ENCODE measurements at places on chromosomes 2 and 18.
A peak's percentile ranks its signal among the peaks of the same experiment; 100 is the strongest.

- DNase-seq: no peak
These were observed 224.6 kb upstream of the LRRTM4 start for GRCh38 chr2:77746780-77747179.

GRCh38 chr18:9947248-9947647 lies 33.4 kb downstream of the VAPA start:
- DNase-seq: no peak

DNA sequence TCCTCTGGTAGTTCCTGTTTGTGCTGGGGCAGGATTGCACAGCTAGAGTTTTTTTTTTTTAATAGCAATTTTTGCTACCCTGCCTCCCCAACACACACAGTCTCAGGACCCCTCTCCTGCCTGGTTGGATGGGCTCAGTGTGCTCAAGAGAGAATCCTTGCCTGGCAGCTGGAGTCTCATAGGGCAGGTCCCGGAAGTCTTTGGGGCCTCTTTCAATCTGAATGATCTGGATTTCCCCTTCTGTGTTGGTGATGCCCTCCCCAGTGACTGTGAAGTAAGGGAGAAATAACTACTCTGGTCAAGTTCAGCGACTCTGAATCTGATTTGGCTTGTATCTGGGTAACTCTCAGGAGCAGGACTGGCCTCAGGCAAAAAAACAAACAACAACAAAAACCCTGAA lies 220.6 kb upstream of the LRRTM1 start:
- no peak for DNase-seq

DNA sequence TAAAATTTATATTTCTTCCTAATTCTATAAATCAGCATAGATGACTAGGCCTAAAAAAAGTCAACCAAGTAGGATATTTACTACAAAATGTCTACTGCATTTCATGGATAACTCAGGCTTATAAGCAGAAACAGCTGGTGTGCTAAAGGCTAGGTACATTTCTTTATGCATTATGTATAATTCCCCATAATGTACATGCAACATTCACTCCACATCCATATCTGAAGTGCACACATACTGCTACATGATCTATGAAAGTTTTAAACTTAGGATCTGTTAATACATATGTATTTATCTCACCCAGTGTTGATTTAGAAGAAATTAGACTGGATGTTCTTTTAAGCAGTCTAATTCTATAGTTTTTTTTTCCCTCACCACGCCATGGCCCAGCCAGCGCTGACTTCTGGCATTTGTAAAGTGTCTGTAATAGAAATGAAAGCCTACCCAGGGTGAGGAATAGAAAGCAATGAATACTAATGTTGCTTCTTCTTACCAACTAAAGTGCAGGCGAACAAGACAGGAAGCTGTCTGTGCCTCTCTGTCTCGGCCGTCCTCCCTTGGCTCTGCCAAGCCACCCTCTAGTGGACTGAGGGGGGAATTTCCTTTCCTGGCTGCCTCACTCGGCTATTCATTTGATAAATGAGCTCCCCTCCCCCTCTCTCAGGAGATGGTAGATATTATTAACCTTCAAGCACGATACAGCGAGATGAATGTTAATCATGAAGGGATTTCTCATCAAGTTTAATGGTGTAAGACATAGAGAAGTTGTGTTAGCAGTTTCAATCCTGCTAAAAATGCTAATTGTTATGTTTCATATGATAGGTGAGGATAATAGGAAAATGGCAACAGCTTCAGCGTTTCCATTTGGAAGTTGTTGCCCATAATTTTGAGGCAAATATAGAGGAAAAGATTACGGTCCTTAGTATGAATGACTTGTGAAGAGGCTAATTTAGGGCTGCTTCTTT lies 384.5 kb downstream of the MTX2 start:
- peak; percentile 59 for DNase-seq

DNA sequence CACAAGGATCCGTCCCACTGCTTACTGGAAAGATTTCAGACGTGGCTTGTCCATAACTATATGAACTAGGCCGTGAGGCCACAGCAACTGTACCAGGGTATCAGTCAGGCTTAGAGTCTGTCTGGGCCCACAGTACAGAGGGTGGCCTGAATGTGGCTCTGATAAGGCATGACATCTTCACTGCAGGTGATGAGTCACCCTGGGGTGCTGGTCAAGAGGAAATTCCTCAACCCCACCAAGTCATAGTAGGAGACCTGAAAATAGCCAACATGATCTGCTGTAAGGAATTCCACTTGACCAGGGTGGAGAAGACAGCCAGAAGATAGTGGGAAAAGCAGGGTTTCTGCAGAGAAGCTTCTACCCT lies 107.7 kb downstream of the INHBB start:
- DNase-seq: no peak

GRCh38 chr2:112602917-112603316 lies 18.5 kb downstream of the CHCHD5 start:
- no peak for DNase-seq

GRCh38 chr2:197998702-197999101 lies 194.3 kb downstream of the PLCL1 start:
- DNase-seq: no peak

DNA sequence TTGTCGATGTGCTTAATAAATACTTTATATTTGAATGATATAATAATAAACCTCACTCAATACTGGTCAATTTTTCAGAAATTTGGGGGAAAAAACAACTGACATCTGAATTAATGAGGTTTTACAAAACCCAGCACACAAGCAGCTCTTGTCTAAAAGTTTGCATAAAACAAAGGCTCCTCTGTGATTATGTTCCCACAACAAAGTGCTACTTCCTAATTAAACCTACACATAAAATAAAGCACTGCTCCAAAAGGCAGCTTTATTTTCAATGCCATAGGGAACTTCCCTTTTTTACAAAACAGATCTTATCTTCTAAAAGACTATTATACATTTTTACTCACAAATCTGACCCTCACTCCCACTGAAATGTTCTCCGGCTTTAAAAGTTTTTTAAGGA lies 47.1 kb downstream of the LAMA1 start:
- no peak for DNase-seq

DNA sequence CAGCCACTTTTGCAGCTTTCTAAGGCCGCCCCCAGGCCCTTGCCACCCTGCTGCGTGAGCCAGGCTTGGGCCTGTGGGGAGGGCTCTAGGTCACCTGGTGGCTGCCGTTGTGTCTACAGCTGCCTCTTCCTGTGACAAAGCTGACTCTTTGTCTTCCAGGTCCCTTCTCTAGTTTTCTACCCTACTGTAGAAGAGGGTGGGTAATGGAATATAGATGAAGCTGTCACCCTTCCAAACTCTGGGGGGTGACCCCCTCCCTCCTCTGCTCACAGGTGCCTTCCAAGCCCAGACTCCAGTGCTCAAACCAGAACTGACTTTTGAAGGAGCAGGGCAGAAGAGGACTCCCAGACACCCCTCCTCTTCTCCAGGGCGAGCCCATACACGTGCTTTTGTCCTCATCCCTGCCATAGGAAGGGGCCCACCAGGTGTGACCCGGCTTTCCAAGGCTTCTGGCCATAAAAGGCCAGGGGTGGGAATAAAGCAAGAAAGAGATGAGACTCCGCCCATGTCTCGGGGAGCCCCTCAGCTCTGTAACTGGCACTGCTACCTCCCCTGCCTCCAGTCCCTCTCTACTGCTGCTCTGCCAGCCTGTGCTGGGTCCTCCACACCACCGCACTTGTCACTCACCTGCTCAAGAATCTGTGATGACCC lies 17.9 kb upstream of the SDC1 start:
- no peak for DNase-seq

- DNase-seq: no peak
These were observed 59.5 kb downstream of the TNFRSF11A start for GRCh38 chr18:62384610-62385097.

GRCh38 chr2:191895195-191895594 lies 48.3 kb upstream of the CAVIN2 start:
- DNase-seq: no peak

DNA sequence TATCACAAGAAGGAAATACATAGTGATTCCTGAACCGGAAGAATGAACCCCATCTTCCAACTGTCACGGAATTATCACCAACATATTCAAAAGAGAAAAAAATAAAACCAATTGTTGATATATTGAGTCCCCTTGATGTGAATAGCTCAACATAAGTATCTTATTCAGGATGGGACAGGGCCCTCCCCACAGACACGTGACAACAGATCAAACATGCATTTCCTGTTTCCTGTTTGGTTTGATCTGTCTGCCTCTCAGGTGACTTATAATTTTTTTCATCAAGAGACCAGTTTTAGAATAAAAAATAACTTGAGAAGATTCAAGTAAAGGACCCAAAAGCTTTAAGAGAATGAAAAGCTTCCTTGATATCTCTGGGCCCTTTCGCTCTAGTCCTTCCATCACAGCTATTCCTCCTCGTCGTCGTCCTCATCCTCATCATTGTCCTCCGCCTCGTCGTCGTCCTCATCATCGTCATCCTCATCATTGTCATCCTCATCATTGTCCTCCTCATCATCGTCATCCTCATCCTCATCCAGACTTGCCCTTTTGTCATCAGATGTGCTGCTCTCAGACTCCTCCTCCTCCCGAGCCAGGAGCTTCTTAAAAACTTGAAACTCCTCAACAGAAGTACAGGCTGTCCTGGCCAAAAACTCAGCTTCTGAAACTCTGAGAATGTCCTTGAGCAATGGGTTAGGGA lies 6.3 kb downstream of the MTERF4 start:
- DNase-seq: peak; percentile 55

DNA sequence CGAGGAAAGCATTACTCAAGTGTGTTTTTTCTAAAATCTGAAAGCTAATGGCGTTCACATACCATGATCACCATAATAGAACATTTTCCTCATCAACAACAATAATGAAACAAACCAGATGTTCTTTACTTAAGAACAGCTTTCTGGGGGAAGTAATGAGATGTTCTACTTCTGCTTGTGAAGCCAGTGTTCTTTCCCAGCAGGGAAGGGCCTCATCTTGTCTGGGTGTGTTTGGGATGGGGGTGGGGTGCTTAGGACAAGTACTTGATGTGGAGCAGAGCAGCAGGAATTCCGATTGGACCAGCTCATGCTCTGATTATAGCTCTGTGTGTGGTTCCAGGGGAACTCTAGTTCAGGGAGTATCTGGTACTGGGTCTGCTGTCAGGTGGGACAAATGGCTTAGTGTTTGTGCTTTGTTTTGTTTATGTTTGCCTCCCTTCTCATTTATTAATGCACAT lies 163.0 kb upstream of the NOSTRIN start:
- DNase-seq: no peak

DNA sequence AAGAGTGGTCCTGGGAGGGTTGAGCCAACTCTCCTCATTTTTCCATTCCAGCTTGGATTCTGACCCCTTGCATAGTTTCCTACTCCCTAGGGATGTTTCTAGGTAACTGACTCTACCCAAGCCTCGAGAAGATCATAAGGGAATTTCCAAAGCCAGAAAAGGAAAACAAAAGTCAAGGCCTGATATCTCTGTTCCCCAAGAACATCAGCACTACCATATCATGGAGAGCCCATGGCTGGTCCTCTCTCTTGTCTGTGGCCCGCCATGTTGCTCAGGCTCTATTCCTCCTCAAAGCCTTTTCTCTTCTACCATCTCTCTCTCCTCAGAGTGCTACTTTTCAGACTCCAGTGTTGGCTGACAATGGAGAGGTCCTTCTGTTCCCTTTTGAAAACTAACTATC lies 99.6 kb upstream of the KLF7 start:
- DNase-seq: no peak

- peak; percentile 53 for DNase-seq
These were observed 980 bp upstream of the RNPEPL1 start for GRCh38 chr2:240567137-240567871.

- DNase-seq: no peak
These were observed 113.3 kb upstream of the ZNF521 start for GRCh38 chr18:25465152-25465732.

- no peak for DNase-seq
These were observed 91.5 kb downstream of the TPGS2 start for GRCh38 chr18:36737316-36737715.

DNA sequence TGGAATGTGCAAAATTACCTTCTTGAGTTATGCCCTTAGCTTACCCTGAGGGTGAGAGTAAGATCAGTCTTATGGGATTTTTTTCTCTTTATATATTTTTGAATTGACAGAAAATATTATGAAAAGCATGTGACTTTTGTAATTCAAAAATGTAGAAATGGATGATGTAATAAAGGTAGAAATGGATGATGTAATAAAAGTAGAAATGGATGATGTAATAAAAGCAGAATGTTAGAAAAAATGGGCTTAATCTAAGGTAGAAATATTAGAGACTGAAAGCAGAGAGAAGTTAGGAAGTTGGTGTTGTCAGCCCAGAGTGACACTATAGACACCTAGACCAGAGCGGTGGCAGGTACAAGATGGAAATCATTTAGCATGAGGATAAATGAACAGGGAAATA lies 107.1 kb upstream of the THSD7B start:
- DNase-seq: no peak

DNA sequence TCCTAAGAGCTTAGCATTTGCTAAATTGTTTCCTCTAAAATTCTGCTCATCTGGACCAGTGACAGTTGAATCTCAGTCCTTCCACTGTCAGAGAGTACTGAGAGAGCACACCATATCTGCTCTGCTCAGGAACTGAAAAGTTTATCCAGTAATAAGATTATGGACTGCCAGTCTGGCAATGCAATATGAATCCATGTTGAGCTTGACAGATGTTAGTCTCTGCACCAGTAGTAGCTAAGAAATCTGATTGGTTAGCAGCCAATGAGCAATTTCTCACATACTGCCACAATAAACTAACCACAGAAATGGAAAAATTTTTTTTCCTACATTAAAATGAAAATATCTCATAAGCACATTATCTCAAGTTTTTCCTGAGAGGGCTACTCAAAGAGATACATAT lies 2.3 kb downstream of the PRKD3 start:
- DNase-seq: no peak

DNA sequence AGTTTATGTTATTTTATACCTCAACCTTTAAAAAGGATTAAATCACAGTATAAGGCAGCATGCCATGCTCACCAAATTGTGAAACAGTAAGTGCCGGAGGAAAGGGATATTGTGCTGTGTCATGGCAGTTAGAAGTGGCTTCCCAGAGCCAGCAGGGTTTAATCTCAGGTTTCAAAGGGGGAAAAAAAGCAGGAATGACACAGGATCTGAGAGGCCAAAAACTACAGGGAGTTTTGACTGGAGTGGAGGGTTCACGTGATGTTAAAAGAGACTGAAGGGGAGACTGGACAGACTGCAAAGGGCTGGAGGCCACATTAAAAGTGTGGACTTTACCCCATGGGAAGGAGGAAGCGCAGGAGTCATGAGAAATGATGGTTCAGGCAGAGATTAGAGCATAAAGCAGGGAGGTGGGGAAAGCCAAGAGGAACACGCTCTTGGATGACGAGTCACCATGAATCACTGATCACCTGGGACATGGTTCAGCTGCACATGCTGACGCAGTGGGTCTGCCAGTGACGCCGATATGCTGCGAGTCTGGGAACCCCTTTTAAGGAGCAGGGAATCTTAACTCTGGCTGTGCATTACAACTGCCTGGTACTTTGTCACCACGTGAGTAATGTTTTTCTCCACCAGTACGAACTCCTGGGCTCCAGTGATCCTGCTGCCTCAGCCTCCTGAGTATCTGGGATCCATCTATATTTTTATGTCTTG lies 6.1 kb downstream of the CHMP1B start:
- no peak for DNase-seq

GRCh38 chr2:217993138-217993537 lies 9.7 kb downstream of the TNS1 start:
- no peak for DNase-seq
